ENCODE measurements at places on chromosomes 3 and 15.

GRCh38 chr3:57069503-57069902 is 9.0 kb downstream of the SPATA12 start:
- no peak for DNase-seq

DNA sequence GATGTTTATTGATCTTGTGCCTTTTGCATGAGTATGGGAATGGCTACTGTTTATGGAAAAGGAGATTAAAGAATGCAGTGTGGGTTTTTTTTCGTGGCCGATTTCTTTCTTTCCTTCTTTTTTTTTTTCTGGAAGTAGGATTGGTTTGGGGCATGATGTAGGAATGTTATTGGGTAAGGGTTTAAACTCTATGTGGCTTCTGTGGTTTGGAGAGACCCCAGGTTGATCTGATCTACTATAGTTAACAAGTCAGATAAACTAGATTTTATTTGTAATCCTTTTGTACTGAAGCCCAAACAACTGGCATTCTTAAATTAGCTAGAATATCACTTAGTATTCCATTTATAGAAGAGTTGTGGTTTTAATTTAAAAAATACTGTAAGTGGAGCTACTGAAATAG is 304.8 kb downstream of the LPP start:
- DNase-seq, result no peak

DNA sequence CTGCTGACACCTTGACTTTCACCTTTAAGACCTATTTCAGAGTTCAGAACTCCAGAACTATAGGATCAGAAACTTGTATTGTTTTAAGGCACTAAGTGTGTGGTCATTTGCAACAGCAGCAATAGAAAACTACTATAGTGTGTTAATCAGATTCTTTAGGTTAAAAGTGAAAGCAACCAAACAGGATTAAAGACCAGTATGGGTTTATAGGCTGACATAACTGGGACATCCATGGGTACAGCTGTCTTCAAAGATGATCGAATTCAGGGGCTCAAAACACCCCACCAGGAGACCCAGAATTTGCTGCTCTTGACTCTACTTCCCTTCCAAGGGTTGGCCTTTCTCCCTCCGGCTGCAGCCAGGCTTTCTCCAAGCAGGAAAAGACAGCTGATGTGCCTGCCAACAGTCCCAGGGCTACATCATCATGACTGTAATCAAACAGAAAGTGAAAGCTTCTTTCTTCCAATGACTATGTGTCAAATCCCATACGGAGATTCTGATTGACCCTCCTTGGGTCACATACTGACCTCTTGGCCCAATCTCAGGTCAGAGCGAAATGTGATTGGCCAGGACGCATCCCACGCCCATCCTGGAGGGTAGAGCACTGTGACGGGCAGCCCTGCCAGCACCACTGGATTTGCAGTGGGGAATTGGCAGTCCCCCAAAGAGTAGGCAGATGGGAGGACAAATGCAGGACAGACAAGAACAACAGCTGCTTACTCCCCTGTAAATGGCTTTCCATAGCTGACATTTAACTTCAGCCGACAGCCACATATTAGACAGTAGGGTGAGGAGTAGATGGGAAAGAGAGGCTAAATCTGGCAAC is 51.4 kb upstream of the RNF7 start:
- no peak for DNase-seq

DNA sequence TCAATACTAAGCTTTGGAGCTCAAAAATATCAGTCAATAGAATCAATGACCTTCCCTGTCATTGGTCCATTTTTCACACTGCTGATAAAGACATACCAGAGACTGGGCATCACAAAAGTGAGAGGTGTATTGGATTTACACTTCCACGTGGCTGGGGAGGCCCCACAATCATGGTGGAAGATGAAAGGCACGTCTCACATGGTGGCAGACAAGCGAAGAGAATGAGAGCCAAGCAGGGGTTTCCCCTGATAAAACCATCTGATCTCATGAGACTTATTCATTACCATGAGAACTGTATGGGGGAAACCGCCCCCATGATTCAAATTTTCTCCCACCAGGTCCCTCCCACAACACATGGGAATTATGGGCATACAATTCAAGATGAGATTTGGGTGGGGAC is 81.9 kb downstream of the ANXA2 start:
- DNase-seq, result no peak

DNA sequence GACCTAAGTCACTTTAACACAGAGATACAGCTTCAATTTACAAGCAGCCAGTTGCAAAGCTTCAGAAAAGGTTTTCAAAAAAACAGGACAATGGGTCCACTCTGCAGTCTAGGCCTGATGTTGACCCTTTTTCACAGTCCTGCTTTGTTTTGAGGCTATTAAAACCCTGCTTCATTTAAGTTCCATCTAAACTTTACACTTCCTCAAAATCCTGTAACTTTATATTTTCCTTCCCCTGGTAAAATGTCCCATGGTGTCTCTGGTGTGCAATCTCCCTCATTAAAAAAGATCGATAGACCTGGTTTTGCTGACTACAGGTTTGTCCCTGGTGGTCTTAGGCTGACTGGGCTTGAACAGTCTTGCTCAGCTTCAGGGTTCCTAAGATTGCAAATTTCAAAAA is 5.1 kb upstream of the RPL14 start:
- DNase-seq, result no peak

- peak; percentile 83 for DNase-seq
These were observed 219.8 kb upstream of the TOPAZ1 start for GRCh38 chr3:44021651-44022594.

DNA sequence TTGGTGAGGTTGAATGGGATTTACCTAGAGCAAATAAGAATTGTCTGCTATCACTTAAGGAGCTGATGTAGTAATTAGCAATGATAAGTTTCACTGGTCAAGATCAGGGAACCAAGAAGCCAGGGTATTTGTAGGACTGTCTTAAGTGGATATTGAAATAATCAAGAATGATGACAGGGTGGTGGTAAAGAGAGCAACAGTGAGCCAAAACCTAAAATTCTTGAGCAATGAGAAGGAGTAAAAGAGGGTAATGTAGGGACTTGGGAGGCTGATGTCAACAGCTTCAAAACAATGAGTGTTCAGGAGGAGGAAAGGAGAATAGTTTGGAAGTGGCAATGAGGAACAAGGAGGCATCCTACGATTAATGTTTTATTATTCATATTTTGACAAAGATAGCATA is 31.5 kb upstream of the SLC2A2 start:
- no peak for DNase-seq

DNA sequence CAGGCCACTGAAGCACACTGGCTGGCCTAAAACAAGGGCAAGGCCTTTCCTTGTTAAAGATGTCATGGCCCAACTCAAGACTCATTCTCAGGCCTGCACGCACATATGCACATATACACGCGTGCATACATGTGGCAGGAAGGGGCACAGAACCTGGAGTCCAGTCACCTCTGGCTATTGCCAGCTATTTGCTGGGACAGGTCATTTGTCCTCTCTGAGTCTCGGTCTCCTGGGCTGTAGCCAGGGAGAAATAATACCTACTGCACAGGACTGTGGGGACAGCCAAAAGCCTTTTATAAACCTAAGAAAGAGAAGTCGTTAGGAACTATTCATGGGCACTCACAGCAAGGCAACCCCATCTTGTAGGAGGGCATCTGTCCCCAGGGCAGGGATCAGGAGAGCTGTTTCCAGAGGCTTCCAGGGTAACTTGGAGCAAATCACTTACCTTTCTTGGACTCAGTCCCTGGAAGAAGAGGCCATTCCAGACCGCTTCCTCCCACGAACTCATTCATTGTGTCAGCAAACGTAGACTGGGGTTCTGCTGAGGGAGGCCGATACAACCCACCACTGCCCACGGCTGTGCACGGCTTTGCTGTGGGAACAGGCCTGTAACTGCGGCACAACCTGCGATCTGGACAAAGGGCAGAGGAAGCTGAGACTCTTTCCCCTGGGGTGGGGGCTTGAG is 41.1 kb upstream of the RHO start:
- no peak for DNase-seq

DNA sequence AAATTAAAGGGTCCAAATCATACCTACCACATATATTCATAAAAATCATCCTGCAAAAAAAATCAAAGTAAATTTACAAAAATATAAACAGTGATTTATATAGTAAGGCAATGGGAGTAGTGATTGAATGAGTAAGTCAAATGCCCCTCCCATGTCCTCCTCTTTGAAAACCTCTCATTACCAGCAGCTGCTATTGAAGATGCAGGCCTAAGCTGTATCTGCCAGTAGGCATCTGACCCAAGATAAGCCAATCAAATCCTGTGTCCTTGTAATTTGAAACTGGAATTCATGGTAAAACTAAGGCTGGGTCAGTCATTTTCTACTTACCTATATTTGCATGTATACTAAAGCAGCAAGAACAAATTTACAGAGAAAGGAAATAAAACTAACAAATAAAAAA is 60.4 kb upstream of the POU1F1 start:
- no peak for DNase-seq

DNA sequence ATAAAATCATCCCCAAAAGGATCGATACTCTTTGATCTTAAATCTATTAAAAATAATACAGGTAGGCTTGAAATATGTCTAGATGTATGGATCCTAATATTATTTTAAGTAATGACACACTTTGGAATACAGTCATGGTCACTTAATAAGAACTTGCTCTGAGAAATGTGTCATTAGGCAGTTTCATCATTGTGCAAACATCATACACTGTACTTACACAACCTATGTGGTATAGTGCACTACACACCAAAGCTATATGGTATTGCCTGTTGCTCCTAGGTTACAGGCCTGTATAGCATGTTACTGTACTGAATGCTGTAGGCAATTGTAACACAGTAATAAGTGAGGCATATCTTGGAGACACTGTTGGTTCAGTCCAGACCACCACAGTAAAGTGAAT is 307.1 kb downstream of the RAP2B start:
- no peak for DNase-seq

GRCh38 chr15:70505411-70505919 is 257.9 kb downstream of the UACA start:
- DNase-seq, result no peak

DNA sequence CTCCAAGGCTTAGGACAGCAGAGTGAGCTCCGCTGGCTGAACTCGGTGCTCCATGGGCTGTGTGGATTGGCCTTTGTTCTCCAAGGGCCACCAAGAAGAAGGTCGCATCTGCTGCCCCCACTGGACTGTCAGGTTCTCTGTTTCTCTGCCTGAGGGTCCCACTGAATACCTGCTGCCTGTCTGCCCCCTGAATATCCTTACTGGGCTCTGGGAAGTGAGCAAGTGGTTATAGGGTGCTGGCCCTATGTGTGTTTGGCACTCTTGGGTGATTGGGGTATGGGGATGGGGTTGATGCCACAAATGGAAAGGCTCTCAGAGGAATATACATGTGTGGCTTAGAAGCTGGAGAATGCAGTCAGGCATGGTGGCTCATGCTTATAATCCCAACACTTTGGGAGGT is 82.3 kb downstream of the THSD4 start:
- no peak for DNase-seq

DNA sequence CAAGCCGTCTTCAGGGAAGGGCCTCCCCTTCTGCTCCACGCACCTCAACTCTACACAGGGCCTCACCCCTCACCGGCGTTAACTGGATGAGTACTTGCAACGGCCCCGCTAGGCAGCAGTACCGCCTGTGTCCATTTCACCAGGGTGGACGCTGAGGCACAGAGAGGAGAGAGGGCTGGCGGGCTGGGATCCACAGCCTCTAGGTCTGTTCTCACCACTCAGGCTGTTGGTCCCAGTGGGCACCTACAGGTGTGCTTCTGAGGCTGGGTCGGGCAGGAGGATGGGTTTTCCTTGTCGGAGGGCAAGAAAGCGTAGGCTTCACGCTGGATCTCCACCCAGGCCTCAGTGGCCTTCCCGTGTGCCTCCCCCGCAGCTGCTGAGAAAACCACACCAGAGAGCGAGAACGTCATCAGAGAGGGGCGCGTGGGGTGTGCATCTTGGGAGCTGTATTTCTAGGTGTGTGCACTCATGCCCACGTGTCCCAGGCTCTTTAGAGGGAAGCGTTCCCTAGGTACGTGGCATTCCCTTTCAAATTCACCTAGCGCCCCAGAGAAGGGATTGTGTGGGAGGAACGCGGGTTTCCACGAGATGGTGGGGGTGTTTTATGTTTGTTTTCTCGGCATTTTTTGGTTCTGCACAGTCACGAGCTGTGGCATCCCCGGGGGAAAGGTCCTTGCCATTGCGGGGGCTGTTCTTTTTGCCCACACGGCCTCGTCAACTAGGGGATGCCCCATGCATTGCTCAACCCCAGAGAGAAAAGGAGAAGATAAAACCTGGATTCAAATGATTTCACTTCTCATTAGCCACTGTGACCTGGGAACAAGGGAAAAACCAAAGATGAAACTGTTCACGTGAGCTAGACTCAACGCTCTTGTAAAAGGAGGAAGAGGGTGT is 67.7 kb downstream of the MGLL start:
- no peak for DNase-seq

DNA sequence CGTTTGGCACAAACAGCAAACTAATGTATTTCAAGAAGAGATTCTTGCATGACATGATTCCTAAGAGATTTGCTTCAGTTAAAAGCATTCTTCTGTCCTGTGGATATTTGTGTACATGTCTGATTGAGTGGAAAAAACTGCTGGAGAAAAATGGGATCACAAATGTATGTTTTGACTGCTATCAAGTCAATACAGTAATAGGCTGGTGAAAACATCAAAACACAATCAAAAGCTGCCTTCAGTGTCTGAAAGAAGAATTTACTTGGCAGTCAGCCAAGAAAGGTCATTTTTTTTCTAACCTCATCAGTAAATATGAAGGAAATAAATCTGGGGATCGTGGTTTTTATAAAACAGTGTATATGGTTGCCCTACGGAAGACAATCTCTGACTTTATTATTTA is 1214.8 kb downstream of the NSUN3 start:
- DNase-seq, result no peak

- DNase-seq, result no peak
These were observed 24.8 kb downstream of the CCR1 start for GRCh38 chr3:46183330-46183729.

DNA sequence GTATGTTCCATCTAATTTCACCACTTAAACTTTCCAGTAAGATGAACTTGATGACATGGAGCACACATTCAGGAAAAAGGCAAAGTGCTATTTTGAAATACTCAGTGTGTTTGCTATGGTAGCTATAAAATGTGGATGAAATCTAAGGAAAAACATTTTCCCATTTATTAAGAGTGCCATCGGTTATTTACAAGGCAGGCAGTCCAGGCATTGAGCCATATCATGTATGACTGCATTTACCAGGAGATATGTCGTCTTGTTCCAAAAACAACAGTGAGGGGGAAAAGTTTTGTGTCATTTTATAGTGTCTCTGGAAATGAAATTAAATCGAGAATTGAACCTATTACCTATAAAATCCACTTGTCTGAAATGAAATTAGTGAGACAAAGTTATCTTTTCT is 13.7 kb downstream of the ANXA2 start:
- DNase-seq, result no peak
